ENCODE measurements at places on chromosomes 4 and X.
A peak's percentile ranks its signal among the peaks of the same experiment; 100 is the strongest.

GRCh38 chr4:127410201-127410600, 222.6 kb upstream of the INTU start:
- no peaks in the 10 kb centered on the region for H3K36me3 ChIP-seq
- no peak for DNase-seq
- no peaks in the 10 kb centered on the region for H3K27me3 ChIP-seq
- no peak overlapping the region for H3K4me3 ChIP-seq
- H3K4me1 ChIP-seq, result no peaks in the 10 kb centered on the region

DNA sequence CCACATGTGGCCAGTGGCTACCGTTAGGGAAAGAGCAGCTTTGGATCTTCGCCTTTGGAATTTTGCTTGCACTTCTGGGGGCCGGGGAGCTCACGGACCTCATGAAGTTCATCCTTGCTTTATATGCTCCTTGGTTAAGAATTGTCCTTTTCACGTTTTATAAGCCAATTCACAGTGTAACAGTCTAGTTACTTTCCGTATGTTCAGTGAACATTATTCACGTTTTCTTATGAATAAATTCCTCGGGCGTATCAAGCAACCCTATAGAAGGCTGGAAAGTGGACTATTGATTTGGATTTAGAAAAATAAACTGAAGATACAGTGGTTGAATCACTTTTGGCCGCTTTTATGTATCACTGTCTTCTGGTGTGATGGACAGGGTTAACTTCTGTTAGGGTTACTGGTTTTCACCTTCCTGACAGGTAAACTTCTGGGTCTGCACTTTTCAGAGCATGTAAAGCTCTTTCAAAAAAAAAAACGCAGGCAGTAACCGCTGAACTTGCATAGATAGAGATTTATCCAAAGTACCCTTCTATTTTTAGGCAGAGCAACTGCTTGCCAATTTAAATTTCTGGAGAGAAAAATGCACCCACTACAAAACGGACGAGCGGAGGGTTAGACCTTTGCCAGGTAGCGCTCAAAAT, 569 bp upstream of the PDLIM5 start:
- H3K36me3 ChIP-seq, result peaks cover 2% of the 10 kb centered on the region
- peak overlapping the region; percentile 89 for H3K4me3 ChIP-seq
- H3K27ac ChIP-seq, result no peak overlapping the region
- peaks cover 11% of the 10 kb centered on the region for H3K4me1 ChIP-seq

DNA sequence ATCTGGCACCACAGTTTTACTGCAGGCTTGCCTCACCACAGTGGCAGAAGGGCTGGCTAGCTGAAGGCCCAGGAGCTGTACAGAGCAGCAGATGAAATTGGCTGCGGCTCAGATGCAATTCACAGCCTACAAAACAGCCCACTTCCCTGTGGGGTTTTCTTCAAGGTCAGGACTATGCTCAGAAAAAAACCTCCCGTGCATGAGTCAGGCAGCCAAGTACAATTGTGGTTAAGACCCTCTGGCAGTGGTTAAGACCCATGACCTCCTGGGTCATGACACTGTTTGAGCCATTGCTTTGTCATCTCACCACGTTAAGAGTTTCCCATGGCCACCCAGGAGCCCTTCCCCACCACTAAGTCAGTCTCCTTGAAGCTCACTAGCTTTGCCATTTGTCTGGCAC, 276.3 kb downstream of the HNRNPD start:
- H3K27me3 ChIP-seq, result no peaks in the 10 kb centered on the region
- H3K36me3 ChIP-seq, result no peaks in the 10 kb centered on the region
- H3K27ac ChIP-seq, result no peak overlapping the region
- no peak overlapping the region for H3K4me3 ChIP-seq
- peak; percentile 28 for DNase-seq

DNA sequence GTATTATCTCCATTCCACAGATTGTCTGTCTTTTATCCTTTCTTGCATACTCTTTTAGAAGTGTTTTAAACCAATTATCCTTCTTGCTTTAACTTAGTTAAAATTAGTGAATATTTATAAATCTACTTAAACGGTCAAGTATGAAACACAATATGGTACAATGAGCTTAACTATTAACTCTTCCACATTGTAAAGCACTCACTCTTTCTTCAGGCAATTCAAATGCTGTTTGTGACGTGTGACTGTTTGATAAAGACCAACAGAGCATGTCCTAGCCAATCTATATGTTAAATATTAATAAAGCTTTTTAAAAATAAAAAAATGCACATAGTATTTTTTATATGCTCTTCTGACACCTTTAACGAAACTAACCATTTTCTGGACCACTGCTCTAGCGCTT, 192.7 kb downstream of the ARAP2 start:
- no peak overlapping the region for H3K4me3 ChIP-seq
- H3K27me3 ChIP-seq, result no peaks in the 10 kb centered on the region
- H3K4me1 ChIP-seq, result no peaks in the 10 kb centered on the region
- no peaks in the 10 kb centered on the region for H3K36me3 ChIP-seq
- no peak for DNase-seq
